G401 (cell line): ENCODE measurements at places on chromosomes 16 and 17. TPM values are rescaled to one million over a fixed set of nuclear protein-coding genes. Genes with fewer than 3 reads are reported as not detected.
A peak's percentile ranks its signal among the peaks of the same experiment; 100 is the strongest.

DNA sequence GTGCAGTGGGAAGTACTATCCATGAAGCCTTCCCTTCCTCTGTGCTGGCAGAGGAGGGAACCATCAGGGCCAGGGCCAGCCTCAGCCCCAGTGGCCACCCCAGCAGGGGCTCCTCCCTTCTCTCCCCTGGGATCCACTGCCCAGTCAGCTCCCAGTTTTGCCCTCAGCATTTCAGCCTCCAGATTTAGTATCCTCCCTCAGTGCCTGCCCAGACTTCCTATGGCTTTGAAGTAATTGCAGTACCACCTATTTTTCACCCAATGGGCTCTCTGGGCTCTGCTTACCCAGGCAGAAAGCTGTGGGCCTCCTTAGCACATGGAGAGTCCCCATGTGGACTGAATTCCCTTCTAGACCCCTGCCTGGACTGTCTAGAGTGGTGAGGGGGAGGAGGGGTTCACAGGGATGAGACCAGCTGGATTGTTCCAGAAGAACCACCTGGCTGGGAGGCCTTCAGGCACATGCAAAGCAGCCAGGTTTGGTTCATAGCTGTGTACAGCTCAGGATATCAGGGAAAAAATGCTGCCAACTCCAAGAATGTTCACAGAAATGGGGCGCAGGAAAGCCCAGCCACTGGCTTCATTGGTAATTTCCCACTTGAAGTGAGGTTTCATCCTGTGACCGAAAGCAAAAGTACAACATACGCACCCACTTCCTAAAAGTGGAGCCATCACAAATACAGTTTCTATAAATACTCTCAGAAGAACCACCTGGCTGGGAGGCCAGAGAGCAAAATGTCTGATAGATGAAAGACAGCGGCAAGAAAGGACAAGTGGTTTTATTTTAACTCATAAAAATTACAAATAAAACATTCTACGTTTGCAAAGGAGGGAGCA lies 15.2 kb upstream of the HERPUD1 start:
- no peak for DNase-seq

- no peak for DNase-seq
Observed at GRCh38 chr16:84606081-84606875, 11.6 kb downstream of the COTL1 start.

GRCh38 chr17:53736516-53737240 lies 86.0 kb upstream of the KIF2B start:
- no peak for DNase-seq

GRCh38 chr17:48612456-48612853 lies 1.6 kb upstream of the HOXB7 start:
- no peak for DNase-seq

DNA sequence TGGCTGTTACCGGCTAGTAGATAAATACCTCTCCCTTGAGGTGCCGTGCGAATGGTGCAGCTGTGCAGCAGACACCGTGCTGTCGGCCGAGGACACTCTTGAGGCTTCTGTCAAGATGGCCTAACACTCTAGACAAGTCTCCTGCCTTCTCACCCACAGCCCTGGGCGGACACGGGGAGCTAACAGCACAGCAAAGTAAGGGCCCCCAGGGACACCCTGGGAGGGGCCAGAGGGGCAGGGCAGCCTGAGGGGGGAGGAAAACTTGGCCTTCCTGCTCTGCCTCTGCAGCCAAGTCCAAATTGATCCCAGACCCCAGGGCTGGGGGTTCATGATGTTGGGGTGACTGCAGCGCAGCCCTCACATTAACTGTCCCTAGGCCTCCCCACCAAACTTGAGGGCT lies 210.2 kb downstream of the RPTOR start:
- DNase-seq, result no peak

- no peak for DNase-seq
Observed at GRCh38 chr17:3966720-3967363, 2.6 kb upstream of the ATP2A3 start.

DNA sequence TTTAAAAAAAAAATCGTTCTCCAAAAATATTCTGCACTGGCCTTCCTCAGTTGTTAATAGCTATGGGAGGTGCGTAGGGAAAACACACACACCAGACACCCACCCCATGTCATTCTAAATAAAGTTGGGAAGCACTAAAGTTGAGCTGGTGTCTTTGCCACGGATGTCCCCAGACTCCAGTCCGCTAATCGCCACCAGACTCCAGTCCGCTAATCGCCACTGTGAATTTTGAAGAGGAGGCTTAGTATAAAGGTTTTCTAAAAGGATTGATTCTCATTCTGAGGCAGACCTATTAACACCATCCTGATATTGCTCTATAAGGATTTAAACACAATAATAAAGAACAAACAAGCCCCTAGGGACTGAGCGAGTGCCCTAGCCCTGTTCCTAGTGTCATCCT lies 22.7 kb upstream of the CPSF4L start:
- no peak for DNase-seq

DNA sequence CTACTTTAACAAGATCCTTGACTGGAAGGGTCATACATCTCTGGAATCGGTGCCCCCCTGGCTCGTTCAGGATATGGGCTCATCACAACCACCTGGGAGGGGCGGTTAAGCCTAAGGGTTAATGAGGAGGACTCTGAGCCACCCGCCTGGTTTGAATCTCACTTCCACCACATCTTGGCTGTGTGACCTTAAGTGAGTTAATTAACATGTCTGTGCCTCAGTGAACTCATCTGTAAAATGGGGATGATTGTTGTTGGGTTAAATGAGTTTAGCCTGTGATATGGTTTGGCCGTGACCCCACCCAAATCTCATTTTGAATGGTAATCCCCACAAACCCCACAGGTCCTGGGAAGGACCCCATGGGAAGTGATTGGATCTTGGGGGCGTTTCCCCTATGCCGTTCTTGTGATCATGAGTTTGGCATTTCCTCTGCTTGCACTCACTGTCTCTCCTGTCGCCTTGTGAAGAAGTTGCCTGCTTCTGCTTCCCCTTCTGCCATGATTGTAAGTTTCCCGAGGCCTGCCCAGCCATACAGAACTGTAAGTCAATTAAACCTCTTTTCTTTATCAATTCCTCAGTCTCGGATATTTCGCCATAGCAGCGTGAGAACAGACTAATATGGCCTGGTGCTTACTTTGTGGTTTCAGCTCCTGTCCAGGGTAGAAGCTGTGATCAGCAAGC lies 214.0 kb upstream of the CIBAR2 start:
- DNase-seq, result no peak

DNA sequence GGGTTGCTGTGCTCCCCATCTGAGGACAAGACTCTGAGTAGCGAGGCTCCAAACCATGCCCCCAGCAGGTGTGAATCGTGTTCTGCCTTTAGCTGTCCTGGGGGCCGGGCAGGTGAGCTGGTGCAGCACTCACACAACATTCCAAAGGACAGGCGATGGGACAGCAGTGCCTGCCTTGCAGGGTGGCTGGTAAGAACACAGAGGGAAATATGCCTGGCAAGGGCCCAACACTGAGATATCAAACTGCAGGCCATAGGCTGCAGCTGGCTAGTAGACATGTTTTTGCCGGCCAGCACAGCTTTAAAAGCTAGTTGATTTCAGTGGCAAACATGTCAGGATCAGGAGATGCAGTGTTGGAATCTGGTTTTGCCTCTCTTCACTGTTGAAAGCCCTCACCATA lies 23.6 kb downstream of the CLEC16A start:
- no peak for DNase-seq

GRCh38 chr16:13067648-13068047 lies 166.2 kb downstream of the SHISA9 start:
- DNase-seq, result no peak

DNA sequence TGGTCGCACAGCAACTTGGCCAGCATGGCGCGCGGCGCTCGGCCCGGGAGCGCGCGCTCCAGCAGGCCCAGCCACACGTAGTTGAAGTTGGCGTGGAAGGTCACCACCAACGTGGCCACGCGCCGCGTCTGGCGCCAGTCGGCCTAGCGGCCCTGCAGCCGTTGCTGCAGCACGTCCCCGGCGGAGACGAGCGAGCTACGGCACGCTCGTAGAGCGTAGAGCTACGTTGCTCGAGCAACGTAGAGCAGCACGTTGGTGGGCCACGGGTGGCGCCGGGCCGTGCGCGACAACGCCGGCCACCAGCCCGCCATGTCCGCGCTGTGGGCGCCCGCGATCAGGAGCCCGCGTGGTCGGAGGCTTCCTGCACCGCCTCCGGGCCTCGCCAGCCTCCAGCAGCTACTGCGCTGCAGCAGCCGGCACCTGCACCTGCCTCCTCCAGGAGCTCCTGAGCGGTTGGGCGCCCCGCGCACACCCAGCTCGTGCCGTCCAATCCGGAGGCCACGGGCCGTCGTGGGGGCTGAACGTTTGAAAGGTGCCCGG lies 13.4 kb upstream of the SULT1A1 start:
- peak; percentile 78 for DNase-seq

DNA sequence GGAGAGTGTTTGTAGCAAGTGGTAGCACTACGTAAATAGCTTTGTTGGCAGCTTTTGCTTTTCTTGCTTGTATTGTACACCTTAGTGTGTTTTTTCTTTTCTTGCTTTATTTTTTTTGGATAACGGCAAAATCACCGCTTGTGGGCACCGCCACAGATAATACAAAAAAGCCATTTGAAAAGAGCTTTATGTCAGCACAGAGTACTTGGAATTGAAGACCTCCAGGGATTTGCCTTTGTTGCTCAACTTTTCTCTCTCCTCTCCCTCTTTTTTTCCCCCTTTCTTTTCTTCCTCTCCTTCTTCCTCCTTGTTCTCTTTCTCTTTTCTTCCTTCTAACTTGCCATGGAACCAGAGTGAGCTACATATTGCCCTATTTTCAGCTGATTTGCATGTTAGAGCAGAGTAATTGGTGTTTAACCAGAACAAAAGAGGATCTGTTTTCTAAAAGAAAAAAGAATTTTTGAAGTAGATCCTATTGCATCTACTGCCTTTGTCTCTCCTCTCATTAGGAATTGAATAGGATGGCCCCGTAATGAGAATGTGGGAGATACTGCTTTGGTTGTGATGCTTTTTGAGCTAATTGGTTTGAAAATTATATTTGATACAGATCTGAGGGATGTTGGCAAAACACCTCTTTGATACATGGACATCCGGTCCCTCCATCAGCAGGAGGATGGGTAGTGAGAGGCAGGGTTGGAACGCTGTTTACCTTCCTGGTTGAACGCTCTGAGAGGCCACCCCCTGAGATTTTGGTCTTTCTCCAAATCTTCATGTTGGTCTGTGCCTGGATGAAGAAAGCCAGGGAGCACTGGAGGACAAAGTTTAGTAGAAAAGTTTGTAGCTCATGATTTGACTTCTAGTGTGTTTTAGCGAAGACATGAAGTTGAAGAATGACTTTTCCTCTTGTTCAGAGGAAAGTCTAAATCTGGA lies 85.6 kb downstream of the MSI2 start:
- DNase-seq, result peak; percentile 67

DNA sequence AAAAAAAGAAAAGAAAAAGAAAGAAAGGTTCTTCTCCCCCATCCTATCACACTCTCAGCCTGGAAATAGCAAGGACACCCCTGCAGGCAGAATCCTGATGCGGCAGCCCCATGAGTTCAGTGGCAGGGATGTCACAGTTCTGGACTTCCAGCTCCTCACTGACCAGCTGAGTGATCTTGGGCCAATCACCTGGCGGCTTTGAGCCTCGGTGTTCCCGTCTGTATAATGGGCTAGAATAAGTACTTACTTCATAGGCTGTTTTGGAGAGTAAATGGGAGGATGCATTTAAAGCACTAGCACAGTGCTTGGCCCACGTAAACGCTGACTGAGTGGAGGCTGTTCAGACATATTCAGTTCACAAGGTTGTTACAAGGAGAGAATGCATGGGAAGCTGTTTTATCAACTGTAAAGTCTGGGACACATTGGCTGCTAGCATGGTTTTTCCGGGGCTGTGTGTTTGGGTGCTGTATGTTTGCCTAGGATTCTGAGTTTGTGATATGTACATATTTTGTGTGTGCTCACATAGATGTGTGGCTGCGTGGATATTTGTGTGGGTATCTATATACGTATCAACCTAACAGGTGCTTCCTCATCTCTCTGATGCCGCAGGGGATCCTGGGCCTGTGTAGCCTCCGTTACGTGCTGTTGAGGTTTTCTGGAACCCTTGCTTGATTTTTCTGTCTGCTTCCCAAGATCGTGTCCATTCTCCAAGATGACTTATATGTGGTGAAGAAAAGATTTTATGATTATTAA lies 3.4 kb downstream of the BHLHA9 start:
- DNase-seq, result no peak

- DNase-seq, result no peak
Observed at GRCh38 chr16:65570261-65570660, 448.4 kb upstream of the CDH11 start.

DNA sequence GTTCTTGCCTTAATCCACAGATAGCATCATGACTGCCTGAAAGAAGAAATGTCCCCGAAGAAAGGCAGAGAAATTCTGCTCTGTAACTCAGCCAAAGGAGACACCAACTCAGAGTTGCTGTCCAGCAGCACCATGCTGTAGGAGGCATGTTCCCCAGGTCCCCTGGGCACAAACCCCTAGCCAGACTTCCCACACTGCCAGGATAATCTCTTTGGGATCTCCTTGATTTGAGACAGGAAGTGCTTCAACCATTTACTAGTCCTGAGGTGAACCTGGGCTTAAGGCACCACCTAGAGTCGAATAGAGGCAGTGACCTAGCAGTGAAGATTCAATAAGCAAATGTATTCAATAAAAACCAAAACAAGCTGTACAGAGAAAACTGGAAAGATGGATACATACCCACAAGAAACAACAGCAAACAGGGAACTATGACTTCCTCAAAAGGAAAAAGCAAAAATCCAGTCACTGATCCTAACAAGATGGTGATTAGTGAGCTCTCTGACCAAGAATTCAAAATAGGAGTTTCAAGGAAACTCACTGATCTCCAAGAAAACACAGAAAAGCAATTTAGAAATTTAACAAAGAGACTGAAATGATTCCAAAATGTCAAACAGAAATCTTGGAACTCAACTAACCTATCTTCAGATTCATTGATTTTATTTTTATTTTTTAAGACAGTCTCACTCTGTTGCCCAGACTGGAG lies 5.7 kb downstream of the OR4D2 start:
- DNase-seq, result peak; percentile 27

DNA sequence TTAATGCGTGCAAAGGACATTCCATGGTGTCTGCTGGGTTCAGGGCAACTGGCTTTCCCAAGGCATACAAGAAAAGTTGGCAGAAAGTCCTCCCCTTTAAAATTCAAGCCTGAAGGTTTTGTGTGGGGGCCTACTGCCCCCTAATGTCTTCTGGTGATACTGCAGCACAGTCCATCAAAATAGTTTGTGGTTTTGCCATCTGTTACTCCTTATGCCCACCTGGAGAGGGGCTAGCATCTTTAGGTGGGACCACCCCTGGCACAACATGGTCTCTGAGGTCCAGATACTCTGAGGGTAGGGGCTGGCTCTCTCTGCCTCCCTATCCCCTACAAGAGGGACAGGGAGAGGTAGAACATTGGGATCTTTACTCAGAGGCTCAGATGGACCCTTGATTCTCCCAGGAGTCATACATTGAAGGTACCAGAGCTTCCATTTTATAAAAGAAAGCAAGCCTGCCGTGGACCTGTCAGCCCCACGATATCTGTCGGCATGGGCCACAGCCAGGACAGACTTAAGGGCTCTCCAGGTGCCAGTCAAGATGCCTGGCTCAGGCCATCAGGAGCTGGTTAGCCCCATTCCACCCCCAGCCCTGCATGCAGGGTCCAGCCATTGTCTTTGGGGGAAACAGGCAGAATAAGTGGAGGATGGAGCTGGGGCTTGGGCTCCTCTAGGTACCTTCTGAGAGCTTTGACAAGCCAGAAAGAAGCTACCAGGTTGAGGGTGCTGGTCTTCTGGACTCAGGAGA lies 6.3 kb downstream of the ESRP2 start:
- peak; percentile 80 for DNase-seq

The DNAI2 gene
- not detected in 2 replicates for total RNA-seq

The EXOC3L1 gene
- total RNA-seq, result 0.24 and 0.25 TPM in 2 replicates

The STH gene
- total RNA-seq, result not detected in 2 replicates

The WNT3 gene
- not detected in 2 replicates for total RNA-seq

The C17orf67 gene
- 0.51 and 1.7 TPM in 2 replicates for total RNA-seq

The FTSJ3 gene
- 58.2 and 71.0 TPM in 2 replicates for total RNA-seq

The KRTAP2-2 gene
- not detected in 2 replicates for total RNA-seq

The MMP28 gene
- total RNA-seq, result not detected in 2 replicates
